Activated CD8-positive, alpha-beta memory T cell treated with anti-CD3 and anti-CD28 coated beads for 1 hour (primary cell): ENCODE measurements at places on chromosomes 12 and 14.

- no peak for DNase-seq
These were observed 324 bp downstream of the CALCOCO1 start for GRCh38 chr12:53726946-53727309.

GRCh38 chr14:75312341-75312740 is 33.7 kb downstream of the FOS start:
- no peak for DNase-seq

DNA sequence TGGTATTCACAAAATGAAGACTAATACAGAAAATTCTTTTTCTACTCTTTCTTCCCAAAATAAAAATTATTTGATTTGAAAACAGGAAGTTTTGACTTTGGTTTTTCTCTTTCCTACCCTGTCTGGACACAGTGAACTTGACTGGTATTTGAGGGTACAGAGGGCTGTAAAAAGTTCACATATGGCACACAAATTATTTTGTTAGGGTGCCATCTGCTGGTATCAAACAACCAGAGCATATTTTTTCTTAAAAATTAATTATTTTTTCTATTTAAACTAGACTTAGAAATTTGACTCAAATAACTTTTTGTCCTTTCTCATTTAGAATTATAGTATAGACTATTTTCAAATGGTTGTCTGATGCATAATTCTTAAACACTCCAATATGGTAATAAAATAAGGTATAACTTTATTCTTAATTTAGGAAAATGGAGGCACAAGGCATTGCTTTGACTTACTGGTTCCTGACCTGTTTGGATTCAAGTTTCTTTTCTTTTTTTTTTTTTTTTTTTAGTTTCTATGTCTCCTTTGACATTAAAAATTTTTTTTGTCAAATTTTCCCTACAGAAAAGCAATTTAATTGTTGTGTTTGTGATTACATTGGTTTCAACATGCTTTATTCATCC is 390.6 kb downstream of the PRKD1 start:
- no peak for DNase-seq

DNA sequence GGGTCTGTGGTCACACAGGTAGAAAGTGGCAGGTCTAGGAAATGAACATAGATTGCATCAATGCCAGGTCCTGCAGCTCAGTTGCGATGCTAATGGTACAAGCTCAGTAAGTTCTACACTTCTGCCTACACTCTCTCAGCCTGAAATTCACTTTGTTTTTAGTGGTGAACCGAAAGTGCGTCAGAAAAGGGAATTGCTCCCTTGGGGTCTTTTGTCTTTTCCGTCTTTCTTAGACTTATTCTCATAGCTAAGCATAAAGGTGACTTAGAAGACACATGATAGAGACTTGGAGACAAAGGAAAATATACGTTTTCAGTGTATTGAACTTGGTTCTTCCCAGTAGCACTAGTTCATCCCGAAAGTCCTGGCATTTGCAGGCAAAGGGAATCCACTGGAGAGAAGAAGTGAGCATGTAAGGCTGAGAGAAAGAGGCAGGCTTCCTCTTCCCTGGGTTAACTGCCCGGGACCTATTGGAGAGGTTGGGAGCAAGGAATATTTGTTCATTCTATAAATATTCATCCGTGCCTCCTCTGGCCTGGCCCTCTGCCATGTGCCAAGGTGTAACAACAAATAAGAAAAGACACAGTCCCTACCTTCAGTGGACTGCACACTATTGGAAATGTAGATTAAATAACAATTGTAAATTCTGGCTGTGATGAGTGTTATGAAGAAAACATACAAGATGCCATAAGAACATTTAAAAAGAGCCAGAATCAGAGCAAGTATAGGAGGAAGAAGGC is 785.8 kb downstream of the MED13L start:
- DNase-seq = no peak

- no peak for DNase-seq
These were observed 1233.3 kb upstream of the SEL1L start for GRCh38 chr14:82766996-82767395.

GRCh38 chr14:21302013-21302835 is 22.3 kb downstream of the RPGRIP1 start:
- no peak for DNase-seq

GRCh38 chr12:75289753-75290152 is 40.4 kb downstream of the CAPS2 start:
- DNase-seq = no peak

DNA sequence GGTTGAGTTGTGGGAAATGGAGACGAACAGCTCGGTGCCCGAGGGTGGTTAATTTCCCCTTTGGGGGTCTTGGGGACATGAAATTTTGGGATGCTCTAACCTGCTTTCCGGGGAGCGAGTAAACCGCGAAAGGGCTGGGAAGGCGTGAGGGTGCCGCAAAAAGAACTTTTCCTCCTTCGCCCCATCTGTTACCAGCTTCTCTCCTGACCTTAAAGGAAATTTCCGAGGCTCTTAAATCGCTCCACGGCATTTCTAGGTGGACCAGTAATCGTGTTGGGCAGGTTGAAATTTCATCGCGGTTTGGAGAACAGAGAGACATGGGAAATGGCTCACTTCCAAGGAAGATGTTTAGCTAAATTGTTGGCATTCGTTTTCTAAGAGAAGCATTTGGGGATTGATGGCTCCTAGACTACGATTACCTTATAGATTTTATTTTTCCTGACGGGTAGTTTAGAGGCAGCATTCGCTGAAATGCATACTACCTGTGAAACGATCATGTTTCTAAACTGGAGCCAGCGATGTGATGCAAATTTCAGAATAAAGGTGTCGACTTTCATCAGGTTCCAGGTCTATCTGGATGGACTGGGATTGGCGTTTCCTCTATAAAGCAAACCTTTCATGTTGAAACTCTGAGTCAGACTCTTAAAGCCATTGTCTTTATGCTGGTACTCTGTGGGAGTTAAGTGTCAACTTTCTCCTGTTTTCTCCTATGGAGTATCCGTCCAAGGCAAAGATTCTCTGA is 414.5 kb downstream of the PCNX1 start:
- no peak for DNase-seq

GRCh38 chr12:6494258-6494743 is 399 bp downstream of the NCAPD2 start:
- no peak for DNase-seq

- DNase-seq = no peak
These were observed 13.5 kb downstream of the EXD2 start for GRCh38 chr14:69204753-69205152.

GRCh38 chr14:69287098-69288010 is 27.4 kb downstream of the GALNT16 start:
- DNase-seq = no peak

- no peak for DNase-seq
These were observed 735 bp downstream of the RNASE6 start for GRCh38 chr14:20781803-20782202.
